ENCODE measurements at places on chromosomes 5 and 9. TPM values are rescaled to one million over a fixed set of nuclear protein-coding genes. Genes with fewer than 3 reads are reported as not detected.

GRCh38 chr5:153880106-153880505, 158.6 kb downstream of the FAM114A2 start:
- H3K4me3 ChIP-seq, result no peak overlapping the region
- no peak overlapping the region for H3K27ac ChIP-seq
- no peaks in the 10 kb centered on the region for H3K36me3 ChIP-seq
- no peaks in the 10 kb centered on the region for H3K27me3 ChIP-seq
- no peak for DNase-seq
- no peaks in the 10 kb centered on the region for H3K4me1 ChIP-seq

Gene RNF180
- 9.1 TPM for total RNA-seq

Gene MYO10
- 9.3 TPM for total RNA-seq

- no peaks in the 10 kb centered on the region for H3K27me3 ChIP-seq
- no peaks in the 10 kb centered on the region for H3K36me3 ChIP-seq
- peaks cover 18% of the 10 kb centered on the region for H3K4me1 ChIP-seq
- H3K27ac ChIP-seq, result no peak overlapping the region
- DNase-seq, result no peak
These were observed 30.3 kb upstream of the CER1 start for GRCh38 chr9:14752871-14753270.

Gene SH3GL2
- 0.42 TPM for total RNA-seq

DNA sequence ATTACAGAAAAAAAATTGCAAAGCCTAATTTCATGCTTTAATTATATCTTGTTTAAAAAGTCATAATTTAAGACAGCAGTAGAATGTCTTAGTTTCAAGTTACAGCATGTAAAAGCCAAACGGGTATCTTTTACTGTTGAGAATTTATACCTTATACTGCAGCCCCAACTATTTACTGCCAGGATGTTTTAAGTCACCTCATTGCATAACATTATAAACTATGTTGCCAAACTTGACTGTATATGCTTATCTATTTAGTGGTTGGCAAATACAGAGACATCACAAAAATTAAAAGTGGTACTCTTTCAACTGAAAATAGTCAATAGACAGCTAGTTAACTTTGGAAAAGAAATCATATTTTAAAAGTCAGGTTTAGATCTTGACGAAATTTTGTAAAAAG, 119.5 kb downstream of the EDIL3 start:
- H3K4me3 ChIP-seq, result no peak overlapping the region
- no peak for DNase-seq
- no peaks in the 10 kb centered on the region for H3K4me1 ChIP-seq

Gene DIRAS2
- total RNA-seq, result 1.2 TPM

Gene C5orf63
- total RNA-seq, result 0.46 TPM

- peaks cover 10% of the 10 kb centered on the region for H3K4me1 ChIP-seq
- no peak overlapping the region for H3K4me3 ChIP-seq
- no peak overlapping the region for H3K27ac ChIP-seq
- H3K27me3 ChIP-seq, result peaks cover 82% of the 10 kb centered on the region
- DNase-seq, result peak; percentile 6
- no peaks in the 10 kb centered on the region for H3K36me3 ChIP-seq
These were observed 134.4 kb upstream of the EFNA5 start for GRCh38 chr5:107805166-107805565.

DNA sequence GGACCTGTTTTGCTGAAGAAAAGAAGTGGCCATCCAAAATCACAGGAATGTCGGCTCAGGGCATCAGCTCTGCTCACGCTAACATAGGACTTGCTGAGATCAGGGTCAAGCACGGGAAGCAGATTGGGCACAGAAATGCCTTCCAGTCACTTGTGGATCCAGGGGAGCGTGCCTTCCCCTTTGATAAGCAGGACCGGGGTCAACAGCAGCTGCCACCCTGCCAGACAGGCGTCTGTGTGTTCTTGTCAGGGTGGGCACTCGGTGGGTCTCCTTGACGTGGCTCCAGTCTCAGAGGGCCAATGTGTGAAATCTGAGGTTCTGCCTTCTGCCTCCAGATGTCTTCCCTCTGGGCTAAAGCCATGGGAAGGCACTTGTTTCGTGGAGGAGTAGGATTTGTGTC, 313.7 kb upstream of the IRX4 start:
- no peak for DNase-seq
- H3K36me3 ChIP-seq, result no peaks in the 10 kb centered on the region
- H3K27me3 ChIP-seq, result peaks cover 3% of the 10 kb centered on the region
- H3K4me1 ChIP-seq, result no peaks in the 10 kb centered on the region

DNA sequence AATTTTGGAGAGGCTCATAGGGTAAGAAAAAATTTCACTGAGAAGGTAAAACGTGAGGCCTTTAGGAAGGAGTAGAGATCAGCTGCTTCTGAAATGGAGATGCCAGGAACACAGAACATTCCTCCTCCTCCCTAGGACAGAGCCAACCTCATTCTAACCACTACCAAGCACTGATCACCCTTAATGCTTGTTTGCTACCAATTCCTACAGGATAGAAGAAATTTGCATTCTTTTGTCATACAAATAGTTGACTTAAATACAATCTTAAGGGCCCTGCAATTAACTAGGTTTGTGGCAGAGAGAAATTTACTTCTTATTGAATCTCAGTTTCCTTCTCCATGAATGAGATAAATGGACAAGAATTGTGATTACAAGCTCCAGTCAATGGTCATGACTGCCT, 780.2 kb upstream of the WWC1 start:
- peaks cover 20% of the 10 kb centered on the region for H3K4me1 ChIP-seq
- no peaks in the 10 kb centered on the region for H3K36me3 ChIP-seq
- H3K4me3 ChIP-seq, result no peak overlapping the region
- no peak overlapping the region for H3K27ac ChIP-seq
- H3K27me3 ChIP-seq, result no peaks in the 10 kb centered on the region

DNA sequence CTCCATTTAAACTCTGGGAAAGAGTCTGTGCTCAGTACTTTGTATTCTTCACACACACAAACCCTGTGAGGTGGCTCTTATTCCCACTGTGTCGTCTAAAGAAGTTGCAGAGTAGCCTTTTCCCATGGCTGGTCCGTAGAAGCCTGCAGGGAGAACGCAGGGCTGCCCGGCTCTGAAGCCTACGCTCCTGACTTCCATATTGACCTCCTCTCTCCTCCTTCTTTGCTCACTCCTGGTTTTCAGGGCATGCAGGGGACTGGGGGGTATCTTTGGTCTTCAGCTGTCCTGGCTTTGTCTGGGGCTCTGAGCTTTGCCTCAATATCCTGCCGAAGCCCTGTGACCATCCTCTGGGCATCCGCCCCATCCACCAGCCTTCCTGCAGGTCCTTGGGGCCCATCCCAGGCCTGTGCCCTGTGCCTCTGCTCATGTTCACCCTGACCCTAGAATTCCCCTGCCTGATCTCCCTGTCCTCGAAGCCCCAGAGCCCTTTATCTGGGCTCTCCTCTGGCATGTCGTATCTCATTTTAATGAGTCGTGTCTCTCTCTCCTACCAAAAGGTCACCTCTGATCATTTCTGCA, 83.8 kb upstream of the FSTL4 start:
- H3K36me3 ChIP-seq, result no peaks in the 10 kb centered on the region
- H3K27ac ChIP-seq, result no peak overlapping the region
- H3K4me3 ChIP-seq, result no peak overlapping the region
- DNase-seq, result no peak

- H3K27me3 ChIP-seq, result no peaks in the 10 kb centered on the region
- no peaks in the 10 kb centered on the region for H3K36me3 ChIP-seq
- no peaks in the 10 kb centered on the region for H3K4me1 ChIP-seq
- no peak overlapping the region for H3K27ac ChIP-seq
- DNase-seq, result no peak
These were observed 18.7 kb upstream of the DCAF12 start for GRCh38 chr9:34145165-34145564.

DNA sequence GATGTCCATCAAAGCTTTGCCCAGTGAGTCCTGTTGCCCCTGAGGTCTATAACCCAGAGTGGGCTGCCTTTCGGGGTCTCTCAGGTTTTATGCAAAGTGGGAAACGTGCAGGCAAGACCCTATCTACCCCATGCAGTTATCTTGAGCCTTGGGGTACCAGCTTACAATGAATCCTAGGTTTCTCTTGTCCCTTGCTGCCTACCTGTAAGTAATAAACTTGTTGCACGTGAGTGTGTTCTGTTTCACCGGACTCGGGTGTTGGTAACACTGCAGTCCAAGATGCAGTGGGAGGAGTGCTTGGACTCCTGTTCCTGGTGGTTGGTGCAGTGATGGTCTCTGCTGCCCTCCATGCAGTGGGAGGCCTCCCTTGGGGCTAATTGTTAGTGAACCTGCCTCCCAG, 85.6 kb upstream of the ALDH1B1 start:
- H3K36me3 ChIP-seq, result no peaks in the 10 kb centered on the region
- no peak for DNase-seq
- H3K4me1 ChIP-seq, result peaks cover 29% of the 10 kb centered on the region
- H3K27me3 ChIP-seq, result no peaks in the 10 kb centered on the region

DNA sequence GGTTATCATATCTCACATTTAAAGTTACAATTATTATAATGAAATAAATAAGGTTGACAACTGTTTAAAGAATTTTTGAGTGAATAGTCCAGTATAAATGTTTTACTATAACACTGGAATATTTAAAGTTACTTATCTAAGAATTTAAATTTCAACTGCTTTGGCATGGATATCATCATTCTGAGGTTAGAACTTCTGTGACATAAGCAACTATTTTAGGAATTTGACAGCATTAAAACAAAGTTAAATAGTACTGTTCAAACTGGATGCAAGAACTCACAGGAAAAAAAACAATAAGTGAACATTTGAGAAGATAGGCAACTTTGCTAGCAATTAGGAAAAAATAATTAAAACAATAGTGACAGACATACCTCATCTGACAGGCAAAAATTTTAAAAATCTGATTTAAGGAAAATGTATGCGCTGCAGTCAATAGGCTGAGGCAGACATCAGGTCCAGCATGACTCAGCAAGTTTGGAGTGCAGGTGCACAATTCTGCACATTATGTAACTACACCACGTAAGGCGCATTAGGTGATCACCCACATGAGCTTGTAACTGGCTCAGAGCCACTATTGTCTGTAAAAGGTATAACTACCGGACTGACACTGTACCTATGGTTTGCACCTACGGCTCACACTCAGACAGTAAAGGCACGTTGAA, 180.6 kb downstream of the PDE4D start:
- H3K27ac ChIP-seq, result no peak overlapping the region
- no peaks in the 10 kb centered on the region for H3K27me3 ChIP-seq
- H3K36me3 ChIP-seq, result no peaks in the 10 kb centered on the region
- no peak overlapping the region for H3K4me3 ChIP-seq
- peak; percentile 53 for DNase-seq
- peaks cover 7% of the 10 kb centered on the region for H3K4me1 ChIP-seq

Gene CNTNAP3B
- total RNA-seq, result 0.88 TPM

GRCh38 chr9:91247278-91247677, 114.4 kb downstream of the AUH start:
- H3K36me3 ChIP-seq, result no peaks in the 10 kb centered on the region
- H3K27me3 ChIP-seq, result no peaks in the 10 kb centered on the region
- no peak for DNase-seq

- no peak overlapping the region for H3K4me3 ChIP-seq
- no peak overlapping the region for H3K27ac ChIP-seq
- H3K27me3 ChIP-seq, result no peaks in the 10 kb centered on the region
- no peaks in the 10 kb centered on the region for H3K4me1 ChIP-seq
- H3K36me3 ChIP-seq, result no peaks in the 10 kb centered on the region
- peak; percentile 84 for DNase-seq
These were observed 47.4 kb upstream of the BARX1 start for GRCh38 chr9:94002316-94003140.

DNA sequence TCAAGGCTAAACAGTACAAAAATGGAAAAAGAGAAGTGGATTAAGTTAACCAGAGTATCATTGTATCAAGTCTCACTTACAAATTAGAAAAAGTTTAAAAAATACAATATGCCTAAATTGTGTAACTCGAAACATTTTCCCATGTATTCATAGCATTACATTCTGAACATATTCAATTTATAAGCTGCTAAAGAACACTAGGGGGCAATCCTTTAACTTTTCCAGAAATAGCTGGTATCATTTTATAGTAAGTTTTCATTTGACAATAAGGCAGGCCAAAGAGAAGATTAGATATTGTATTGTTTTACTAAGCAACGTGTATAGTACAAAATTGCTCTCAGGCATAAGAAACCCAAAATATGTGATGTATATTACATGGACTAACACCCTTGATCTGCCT, 234.6 kb downstream of the ADGRV1 start:
- DNase-seq, result no peak
- no peaks in the 10 kb centered on the region for H3K27me3 ChIP-seq
- H3K4me1 ChIP-seq, result no peaks in the 10 kb centered on the region
- H3K4me3 ChIP-seq, result no peak overlapping the region
- no peak overlapping the region for H3K27ac ChIP-seq
